ENCODE measurements at places on chromosomes 4 and X.
A peak's percentile ranks its signal among the peaks of the same experiment; 100 is the strongest.

GRCh38 chr4:127165971-127166370, 466.8 kb upstream of the INTU start:
- no peak for DNase-seq

DNA sequence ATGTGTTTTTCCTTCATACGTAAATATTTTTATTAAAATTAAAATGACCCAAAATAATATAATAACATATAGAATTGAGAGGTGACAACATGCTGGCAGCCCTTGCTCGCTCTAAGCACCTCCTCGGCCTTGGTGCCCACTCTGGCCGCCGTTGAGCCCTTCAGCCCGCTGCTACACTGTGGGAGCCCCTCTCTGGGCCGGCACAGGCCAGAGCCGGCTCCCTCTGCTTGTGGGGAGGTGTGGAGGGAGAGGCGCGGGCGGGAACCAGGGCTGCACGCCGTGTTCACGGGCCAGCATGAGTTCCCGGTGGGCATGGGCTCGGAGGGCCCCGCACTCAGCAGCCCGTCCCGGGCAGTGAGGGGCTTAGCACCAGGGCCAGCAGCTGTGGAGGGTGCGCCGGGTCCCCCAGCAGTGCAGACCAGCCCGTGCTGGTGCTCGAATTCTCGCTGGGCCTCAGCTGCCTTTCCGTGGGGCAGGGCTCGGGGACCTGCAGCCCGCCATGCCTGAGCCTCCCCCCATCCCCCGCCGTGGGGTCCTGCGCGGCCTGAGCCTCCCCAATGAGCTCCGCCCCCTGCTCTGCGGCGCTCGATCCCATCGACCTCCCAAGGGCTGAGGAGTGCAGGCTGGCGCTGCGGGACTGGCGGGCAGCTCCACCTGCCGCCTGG, 222.3 kb downstream of the PTTG2 start:
- DNase-seq: no peak

DNA sequence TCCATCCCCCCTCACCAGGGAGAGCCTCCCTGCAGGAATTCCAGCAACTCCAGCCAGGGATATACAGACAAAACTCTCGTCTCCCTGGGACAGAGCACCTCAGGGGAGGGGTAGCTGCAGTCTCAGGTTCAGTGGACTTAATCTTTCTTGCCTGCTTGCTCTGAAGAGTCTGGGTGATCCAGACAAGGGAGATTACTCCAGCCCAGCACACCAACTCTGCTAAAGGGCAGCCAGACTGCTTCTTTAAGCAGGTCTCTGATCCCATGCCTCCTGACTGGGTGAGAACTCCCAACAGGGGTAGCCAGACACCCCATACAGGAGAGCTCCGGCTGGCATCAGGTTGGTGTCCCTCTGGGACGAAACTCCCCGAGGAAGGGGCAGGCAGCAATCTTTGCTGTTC, 888.7 kb downstream of the RAB28 start:
- DNase-seq: no peak

- no peak for DNase-seq
These were observed 10.4 kb downstream of the MAD2L1 start for GRCh38 chr4:120056246-120056645.

DNA sequence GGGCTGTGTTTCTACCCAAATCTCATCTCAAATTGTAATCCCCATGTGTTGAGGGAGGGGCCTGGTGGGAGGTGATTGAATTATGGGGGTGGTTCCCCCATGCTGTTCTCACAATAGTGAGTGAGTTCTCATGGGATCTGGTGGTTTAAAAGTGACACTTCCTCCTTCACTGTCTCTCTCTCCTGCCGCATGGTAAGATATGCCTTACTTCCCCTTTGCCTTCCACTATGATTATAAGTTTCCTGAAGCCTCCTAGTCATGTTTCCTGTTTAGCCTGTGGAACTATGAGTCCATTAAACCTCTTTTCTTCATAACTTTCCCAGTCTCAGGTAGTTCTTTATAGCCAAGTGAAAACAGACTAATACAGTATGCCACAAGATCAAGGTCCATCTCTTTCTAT, 70.0 kb upstream of the MSX1 start:
- DNase-seq: no peak

DNA sequence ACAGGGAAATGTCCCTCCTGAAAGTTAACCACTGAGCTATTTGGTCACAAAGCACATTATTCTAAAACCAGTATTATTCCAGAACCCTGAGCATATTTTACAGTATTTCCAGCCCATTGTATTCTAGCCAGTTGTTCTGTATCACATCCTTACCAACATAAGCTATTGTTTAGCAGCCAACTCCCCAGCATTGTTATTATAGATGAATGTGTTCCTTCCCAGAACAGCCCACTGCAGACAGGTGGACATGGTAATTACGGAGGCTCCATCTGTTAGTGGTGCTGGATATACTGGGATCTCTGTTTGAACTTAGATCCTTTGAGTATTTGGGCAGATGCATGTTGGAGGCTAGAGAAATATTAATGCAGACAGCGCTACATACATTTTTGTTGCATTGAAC, 126.1 kb downstream of the MGST2 start:
- no peak for DNase-seq

DNA sequence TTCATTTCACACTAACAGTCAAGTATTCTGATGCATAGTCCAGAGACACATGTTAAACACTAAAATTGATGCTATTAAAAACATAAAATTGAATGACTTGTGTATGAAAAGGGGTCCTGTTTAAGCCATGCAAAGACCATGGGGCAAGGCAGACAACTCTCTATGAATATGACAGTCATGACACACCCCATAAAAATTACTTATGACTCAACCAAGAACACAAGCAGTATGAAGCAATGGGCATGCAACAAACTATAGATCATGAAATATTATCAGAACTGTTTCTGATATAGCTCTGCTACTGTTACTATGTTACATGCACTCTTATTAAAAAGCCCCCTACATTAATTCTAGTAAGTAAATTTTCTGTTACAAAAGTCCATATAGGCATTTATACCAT, 57.5 kb upstream of the ZCCHC13 start:
- DNase-seq: no peak

DNA sequence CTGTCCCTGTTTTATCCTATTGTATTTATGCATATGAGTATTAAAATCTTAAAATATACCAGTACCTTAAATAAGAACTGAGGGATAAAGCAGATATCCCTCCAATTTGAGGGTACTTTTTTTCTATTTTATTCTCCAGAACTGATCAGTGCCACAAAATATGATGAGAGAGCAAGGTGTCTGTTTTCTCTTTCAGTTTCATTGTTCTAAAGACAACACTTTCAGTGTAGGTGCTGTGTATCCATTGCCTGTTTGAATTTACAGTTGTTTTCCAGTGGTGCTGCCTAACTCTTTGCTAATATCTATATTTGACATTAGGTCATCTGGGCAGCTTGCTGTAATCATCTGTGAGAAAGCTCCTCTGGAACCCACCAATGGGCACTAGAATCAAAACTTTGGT, 394.7 kb downstream of the IL1RAPL1 start:
- no peak for DNase-seq

GRCh38 chrX:106278951-106279350, 110.8 kb downstream of the PWWP3B start:
- DNase-seq: no peak

DNA sequence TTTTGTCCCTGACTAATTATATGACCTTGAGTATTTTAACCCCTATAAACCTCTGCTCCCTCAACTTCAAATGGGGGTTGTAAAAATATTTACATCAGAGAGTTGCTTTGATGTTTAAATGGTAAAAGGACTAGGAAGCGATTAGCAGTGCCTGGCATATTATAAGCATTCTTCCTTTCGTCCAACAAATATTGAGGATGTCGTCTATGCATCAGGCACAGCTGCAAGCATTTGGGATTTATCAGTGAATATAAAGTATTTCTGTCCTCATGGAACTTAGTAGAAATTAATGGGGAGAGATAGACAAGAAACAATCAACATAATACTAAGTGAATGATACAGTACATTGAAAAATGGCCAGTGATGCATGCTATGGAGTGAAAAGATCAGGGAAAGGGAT, 115.5 kb upstream of the EDNRA start:
- no peak for DNase-seq

DNA sequence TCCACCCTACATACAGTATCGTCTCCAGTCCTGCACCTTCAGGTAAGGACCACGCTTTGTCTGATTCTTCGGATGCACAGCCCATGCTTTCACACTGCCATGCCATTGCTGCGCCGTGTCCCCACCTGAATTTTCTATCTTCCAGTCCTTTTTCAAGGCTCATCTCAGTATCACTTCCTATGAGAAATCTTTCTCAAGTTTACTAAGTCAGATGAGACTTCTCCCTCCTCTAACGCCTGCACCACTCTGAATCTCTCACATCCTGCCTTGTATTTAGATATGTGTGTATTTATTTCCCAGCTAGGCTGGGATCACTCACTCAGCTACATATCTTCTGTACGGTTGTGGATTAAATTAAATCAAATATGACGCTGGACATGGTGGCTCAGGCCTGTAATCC, 116.8 kb downstream of the SMIM20 start:
- peak; percentile 18 for DNase-seq

DNA sequence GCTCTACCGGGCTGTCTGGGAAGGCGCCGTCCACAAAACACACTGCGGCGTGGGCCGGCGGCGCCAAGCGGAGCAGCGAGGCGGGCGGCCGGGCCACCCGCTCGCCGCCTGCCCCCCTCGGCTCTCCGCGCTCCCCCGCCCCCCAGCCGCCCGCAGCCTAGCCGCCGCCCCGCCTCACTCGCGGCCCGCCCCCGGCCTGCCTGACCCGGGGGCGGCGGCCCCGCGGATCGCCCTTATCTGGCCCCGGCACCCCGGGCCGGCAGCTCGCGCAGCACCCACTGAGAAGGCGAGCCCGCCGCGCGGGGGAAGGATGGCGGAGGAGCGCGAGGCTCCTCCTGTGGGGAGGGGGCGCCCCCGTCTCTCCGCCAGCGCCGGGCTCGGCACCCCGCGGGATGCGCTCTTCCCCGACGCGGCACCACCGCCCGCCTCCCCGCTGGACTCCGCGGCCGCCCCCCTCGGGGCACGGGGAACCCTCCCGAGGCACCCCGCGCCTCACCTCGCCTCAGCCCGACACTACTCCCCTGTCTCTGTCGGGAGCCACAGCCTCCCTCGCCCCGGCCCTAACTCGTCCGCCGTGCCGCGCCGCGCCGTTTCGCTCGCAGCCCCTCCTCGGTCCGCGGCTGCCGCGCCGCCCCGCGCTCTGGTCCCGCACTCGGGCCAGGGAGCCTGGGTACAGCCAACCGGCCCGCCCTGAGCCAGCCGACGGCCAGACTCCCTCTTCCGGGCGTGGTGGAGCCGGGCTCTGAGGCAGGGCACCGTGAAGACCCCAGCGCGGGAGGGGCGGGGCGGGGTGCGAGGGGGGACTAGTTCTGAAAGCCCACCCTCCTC, 566 bp downstream of the ATP11C start:
- no peak for DNase-seq

DNA sequence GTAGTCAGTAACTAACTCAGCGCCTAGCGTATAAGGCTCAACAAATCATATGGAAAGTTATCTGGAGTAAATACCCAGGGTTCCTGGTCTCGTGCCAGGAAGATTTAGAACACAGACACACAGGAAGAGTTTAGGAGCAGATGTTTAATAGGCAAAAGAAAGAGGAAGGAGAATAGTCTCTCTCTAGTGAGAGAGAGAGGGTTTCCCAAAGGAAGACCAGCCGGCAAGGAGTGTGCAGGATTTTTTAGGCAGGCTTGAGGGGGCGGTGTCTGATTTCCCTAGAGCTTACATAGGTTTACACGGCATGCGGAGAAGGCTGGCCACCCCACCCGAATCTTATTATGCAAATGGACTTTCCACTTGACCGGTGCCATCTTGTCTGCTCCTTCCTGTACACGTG, 284.0 kb upstream of the FRG1 start:
- no peak for DNase-seq

DNA sequence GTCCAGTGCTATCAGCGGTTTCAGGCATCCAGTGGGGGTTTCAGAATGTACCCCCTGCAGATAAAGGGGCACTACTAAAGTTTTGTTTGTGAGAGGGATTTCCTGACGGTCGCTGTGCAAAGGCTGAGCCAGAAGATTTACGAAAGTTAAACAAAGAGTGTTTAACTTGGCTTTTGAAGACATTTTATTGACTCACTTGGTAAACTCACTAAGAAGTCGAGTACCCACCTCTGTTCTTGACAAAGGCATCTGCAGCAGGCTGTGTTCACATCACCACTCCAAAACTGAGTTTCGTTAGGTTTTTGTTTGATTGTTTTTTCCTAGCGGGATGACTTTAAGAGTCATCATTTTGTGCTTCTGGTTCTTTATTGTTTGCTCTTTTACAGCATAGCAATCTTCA, 143.9 kb upstream of the TBL1X start:
- no peak for DNase-seq

DNA sequence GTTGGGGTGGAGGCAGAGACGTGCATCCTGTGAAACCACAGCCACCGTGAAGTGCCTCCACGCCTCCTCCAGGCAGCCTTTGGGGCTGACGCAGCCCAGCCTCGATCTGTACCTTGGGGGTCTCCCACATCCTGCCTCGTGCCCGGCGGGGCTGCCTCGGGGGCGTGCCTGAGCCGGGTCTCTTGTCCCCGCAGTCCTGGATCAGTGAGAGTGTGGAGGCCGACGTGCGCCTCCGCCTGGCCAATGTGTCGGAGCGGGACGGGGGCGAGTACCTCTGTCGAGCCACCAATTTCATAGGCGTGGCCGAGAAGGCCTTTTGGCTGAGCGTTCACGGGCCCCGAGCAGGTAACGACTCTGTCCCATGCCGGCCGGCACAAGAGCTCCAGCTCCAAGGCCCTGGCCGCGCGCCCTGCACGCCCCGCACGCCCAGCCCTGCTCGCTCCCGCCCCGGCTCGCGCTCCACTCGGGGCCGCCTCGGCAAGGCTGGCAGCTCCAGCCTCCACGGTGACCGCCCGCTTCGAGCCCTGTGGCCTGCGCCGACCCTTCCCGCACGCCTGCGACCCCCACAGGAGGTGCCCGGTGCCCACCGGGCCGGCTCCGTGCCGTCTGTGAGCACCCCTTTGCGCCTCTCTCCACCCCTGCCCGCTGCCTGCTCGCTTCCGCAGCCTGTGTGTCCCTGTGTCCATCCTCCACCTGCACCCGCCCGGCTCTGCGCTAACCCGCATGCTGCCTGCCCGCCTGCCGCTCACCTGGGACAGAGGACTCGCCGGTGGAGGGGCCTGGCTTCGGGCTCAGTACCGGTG, 9.8 kb downstream of the FGFR3 start:
- DNase-seq: no peak

- DNase-seq: no peak
These were observed 140.5 kb downstream of the PACRGL start for GRCh38 chr4:20840648-20841190.

DNA sequence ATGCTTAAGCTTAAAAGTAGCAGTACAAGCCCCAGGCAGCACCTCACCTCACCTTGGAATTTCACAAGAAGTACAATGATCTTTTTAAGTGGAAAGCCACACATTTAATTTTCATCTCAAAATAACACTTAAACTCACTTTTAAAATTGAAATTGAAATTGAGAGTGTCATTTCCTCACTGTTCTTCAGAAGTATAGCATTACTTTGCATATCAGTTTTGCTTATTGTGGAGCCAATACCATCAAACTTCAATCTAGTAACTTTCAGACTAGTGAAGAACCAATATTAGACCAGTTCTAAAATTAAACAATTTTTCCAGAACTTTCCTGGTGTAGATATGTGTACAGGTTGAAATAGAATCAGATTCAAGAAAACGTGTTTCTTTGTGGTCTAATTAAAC, 242.4 kb downstream of the NDST4 start:
- no peak for DNase-seq

GRCh38 chr4:123631786-123632692, 235.4 kb downstream of the SPRY1 start:
- DNase-seq: no peak

GRCh38 chrX:136147315-136147901, at the start of gene FHL1:
FHL1 (plus strand) TSS chrX:136147533.
- DNase-seq: no peak

Measured in NT2/D1 (cell line).